ENCODE measurements at places on chromosomes 2 and 18.

- no peak for DNase-seq
Measured at GRCh38 chr2:218856896-218857243, 2.7 kb upstream of the WNT6 start.

- DNase-seq = no peak
Measured at GRCh38 chr2:159635006-159635789, 18.9 kb upstream of the BAZ2B start.

GRCh38 chr2:108215794-108216211, 24.0 kb upstream of the SULT1C3 start:
- no peak for DNase-seq

GRCh38 chr18:77763530-77764145, 514.0 kb downstream of the GALR1 start:
- no peak for DNase-seq

- DNase-seq = no peak
Measured at GRCh38 chr2:22276696-22277095, 1108.3 kb upstream of the KLHL29 start.

- no peak for DNase-seq
Measured at GRCh38 chr2:109257653-109258052, 128.6 kb downstream of the SH3RF3 start.

DNA sequence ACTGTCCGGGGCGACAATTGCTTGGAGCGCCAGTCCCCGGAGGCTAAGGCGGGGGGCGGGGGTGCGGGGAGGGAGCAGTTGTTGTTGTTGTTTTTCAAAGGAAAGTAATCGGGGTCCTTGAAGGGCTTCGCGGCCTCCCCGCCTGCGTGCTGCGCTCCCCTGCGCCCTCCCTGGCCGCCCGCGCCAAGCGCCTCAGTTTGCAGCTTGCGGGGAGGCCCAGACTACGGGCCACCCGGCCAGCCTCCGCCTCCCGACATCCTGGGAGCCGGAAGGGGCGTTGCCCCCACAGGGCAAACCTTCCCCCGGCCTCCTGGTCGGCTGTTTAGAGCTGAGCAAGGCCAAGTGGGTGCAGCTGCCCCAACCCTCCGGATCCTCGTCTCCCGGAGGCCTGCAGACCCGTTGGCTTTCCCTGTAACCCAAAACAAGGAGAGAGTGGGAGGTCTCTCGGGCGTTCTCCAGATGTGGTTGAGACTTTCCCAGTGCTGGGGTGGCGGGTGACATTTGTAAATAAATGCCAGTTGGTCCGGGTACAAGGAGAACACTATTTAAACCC, 3.7 kb upstream of the SIX3 start:
- no peak for DNase-seq

GRCh38 chr2:56130463-56131070, 53.2 kb upstream of the CCDC85A start:
- DNase-seq = no peak

DNA sequence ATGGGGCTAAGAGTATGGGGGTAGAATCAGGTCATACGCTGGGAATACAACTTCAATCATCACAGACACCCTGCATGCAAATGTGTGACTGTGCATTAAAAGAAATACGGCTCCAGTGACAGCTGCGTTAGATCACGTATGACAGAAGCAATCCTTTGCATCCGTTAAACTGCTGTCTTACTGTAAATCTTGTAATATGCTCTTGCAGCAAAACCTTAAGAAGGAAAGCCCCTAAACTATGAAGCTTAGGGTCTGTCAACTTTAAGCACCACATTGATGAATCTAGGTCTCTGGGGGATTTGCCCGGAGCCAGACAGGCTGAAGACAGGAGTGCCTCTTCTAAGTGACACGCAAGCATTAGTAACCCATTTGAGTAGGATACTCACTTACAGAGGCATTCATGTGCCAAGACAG, 84.7 kb upstream of the EML6 start:
- no peak for DNase-seq

- no peak for DNase-seq
Measured at GRCh38 chr2:145652571-145653545, 1132.9 kb upstream of the ZEB2 start.

GRCh38 chr2:234976479-234977227, 24.8 kb downstream of the SH3BP4 start:
- DNase-seq = no peak

GRCh38 chr2:241773511-241774418, 2.9 kb upstream of the GAL3ST2 start:
- DNase-seq = no peak

GRCh38 chr2:17375262-17375661, 143.0 kb downstream of the RAD51AP2 start:
- DNase-seq = no peak

GRCh38 chr2:108538000-108538625, 3.8 kb downstream of the LIMS1 start:
- DNase-seq = no peak

GRCh38 chr2:177212106-177212890, at the start of gene HNRNPA3:
TSS of gene HNRNPA3 (plus strand) at chr2:177212794. CDS start at chr2:177212800, 6 bp downstream.
- peak; percentile 99 for DNase-seq
